ENCODE measurements at places on chromosomes 3 and 15.

GRCh38 chr15:69583626-69584025 lies 131.0 kb downstream of the RPLP1 start:
- no peak for DNase-seq

GRCh38 chr3:47715928-47716327 lies 65.8 kb downstream of the SMARCC1 start:
- DNase-seq: no peak

GRCh38 chr3:8455526-8456411 lies 45.9 kb upstream of the LMCD1 start:
- no peak for DNase-seq

GRCh38 chr3:172751175-172751704 lies 714 bp downstream of the ECT2 start:
- no peak for DNase-seq

DNA sequence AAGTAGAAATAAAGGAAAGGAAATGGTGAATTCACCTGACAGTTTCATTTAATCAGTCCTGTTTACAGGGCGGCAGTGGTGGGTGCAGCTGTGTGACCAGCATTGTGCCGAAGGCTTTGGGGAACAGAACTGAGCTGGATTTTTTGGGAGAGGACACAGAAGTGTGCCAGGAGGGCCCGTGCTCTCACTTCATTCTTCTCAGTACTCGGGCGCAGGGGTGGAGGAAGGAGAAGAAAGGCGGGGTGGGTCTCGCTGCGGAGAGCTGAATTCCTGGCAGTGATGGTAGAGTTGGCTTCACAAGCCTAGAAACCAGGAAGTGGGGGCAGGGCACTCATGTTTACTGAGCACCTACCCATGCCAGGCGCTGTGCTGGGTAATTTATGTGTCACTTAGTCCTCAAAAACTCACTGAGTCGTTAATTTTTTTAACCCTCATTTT lies 64.6 kb downstream of the CRTC3 start:
- DNase-seq: peak; percentile 30

- no peak for DNase-seq
Measured at GRCh38 chr15:40567111-40567510, 2.0 kb upstream of the RPUSD2 start.
